Activated T-cell treated with anti-CD3 and anti-CD28 coated beads, Interleukin-2, amount 50 U/mL, for 4 hours (primary cell): ENCODE measurements at places on chromosomes 13 and 19. TPM values are rescaled to one million over a fixed set of nuclear protein-coding genes. Genes with fewer than 3 reads are reported as not detected.

GRCh38 chr19:11414544-11414943 is 4.6 kb downstream of the RGL3 start:
- no peak for DNase-seq

DNA sequence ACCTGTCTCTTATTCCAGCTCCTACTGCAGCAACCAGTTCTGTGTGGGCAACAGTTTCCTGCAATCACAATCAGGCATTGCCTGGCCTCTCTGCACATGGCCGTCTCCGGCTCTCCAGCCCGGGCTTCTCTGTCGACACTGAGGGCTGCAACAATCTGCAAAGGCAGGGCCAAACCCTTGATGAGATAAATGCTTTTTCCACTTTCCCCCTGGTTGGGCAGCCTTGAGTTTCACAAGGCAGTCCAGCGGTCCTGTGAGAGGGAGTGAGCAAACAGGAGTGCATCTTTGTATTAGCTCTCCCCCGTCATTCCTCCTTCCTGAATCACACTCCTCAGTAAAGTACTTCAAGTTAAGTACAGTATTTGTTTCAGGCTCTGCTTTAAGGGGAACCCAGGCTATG is 40.7 kb upstream of the VWA8 start:
- DNase-seq = no peak

DNA sequence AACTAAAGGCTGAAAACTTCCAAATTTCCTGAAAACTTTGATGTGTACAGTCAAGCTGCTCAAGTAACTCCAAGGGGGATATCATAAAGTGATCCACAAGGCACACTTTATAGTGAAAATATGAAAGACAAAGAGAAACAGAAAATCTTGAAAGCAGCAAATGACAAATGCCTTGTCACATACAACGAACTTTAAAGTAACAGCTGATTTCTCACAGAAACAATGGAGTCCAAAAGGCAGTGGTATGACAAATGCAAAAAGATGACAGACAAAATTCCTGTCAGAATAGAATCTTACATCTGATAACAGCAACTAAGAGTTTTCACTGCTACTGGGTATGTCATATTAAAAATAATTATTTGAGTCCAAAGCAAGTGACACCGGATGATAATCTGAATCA is 1602.3 kb upstream of the PRR20A start:
- DNase-seq = no peak

- DNase-seq = no peak
These were observed 4.2 kb upstream of the CDX2 start for GRCh38 chr13:27973291-27973690.

DNA sequence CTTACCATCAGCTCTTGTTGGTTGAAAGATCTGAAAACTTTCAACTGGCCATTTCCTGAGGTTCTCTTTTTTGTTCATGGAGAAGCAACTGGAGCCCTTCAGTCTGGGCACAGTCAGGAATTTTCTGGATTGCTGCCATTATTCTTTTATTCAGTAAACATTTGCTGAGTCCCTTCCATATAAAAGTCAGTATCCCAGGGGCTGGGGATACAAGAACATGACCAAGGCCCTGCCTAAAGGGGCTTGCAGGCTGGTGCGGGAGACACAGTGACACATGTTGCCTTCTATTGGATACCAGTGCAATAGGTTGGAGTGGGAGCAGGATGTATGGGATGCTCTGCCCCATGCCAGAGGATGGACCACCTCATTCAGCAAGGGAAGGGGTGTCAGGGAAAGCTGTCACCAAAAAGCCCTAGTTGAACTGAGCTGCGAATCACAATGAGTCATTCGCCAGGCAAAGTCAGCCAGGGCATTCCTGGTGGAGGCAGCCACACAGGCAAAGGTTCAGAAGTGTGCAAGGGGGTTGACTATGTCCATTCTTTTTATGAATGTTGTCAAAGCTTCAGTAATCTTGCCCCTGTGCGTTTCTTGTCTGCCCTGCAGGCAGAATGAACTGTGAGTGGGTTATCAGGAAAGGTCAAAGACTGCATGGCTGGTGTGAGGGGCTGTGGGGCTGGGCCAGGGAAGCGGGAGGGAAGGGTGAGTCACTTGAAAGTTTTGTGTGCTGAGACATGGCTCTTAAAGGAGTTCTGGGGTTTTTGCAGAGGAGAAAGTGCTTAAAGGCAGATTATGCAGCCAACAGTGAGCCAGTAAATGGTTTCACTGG is 395.9 kb downstream of the KCNRG start:
- no peak for DNase-seq

DNA sequence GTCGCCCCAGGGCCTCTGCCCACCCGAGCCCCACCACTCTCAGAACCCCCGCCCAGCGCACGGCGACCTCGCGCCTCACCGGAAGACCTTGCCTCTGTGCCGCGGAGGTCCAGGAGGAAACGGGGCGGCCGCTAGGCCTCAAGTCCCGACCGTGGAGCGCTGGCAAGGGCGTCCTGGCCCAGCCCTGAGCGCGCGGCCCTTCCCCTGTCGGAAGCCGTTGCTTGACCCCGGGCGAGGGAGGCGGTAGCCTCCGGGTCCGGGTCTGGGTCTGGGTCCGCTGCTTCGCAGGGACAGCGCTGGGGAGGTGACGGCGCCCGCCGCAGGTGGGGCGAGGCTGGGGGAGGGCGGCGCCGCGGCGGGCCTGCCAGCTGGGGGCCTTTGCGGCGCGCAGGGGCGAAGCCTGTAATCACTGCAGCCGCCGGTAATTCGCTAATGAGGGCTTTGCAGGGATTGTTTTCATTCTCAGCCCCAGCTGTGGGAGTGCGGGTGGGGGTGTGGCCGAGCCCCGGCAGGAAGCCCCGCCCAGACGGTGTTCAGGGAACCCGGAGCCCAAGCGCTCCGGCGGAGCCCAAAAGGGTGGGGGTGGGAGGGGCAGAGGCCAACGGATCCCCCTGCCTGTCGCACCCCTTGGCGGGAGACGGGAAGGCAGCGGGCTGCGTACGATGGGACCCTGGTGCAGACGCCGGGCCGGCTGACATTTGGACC is 8.6 kb downstream of the C19orf25 start:
- peak; percentile 70 for DNase-seq

DNA sequence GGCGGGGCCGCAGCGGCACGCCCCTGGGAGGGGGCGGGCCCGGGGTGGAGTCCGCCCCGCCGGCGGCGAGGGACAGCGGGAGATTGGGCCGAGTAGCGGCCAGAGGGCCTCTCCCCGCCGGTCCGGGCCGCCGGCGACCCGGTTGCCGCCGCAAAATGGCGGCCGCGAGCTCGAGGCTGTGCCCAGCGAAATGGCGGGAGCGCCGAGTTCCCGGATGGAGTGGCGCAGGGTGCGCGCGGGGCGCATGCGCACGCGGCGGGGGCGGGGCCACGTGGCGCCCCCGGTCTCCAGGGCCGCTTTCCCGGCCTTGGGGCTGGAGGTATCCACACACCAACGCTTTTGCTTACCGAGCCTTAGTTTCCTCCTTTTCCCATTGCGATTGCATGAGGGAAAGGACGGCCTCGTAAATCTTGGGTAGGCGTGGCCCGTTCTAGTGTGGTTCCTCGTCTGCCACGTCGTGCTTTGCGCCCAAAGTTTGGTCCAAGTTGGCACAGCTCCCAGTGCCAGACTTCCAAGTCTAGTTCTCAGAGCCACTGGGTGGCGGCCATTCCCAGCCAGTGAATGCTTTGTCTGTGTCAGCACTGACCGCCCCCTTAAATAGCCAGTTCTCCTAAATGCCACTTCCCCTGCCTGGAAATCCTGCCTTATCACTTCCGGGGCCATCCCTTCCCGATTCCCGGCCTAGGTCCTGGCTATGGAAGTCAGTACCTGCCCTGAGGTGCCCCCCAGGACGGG is 513 bp downstream of the CIRBP start:
- peak; percentile 84 for DNase-seq

GRCh38 chr19:44722131-44723121 is 23.5 kb downstream of the CEACAM16 start:
- DNase-seq = no peak

GRCh38 chr13:39322836-39323585 is 280.0 kb downstream of the LHFPL6 start:
- DNase-seq = no peak

DNA sequence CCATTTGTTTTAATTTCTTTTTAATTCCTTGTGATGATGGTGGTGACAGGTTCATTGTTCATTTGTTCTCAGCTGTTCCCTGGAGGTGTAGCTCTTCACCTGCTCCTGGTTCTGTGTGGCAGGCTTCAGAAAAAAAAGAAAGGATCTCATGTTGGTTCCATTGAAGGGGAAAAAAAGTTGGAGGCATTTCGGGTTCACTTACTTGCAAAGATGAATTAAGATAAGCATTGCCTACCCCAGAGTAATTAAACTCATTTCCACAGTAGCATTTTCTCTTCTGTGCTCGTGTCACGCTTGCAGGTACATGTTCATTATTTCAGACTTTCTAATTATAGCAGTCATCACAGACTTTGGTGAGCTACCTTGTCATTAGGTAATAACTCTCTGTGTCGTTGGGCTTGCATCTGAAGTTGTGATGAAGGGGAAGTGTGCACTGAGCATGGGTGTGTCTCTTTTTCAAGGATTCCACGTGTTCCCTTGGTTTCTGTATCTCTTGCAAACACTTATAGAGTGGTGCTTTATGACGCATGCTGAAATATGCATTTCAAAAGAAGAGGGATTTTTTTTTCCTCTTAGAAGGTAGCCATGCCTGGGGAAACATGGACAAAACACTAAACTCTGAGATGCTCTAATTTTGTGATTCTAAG is 69.1 kb downstream of the MTUS2 start:
- DNase-seq = no peak

- no peak for DNase-seq
These were observed 235.1 kb upstream of the ATXN8OS start for GRCh38 chr13:69872321-69873047.

DNA sequence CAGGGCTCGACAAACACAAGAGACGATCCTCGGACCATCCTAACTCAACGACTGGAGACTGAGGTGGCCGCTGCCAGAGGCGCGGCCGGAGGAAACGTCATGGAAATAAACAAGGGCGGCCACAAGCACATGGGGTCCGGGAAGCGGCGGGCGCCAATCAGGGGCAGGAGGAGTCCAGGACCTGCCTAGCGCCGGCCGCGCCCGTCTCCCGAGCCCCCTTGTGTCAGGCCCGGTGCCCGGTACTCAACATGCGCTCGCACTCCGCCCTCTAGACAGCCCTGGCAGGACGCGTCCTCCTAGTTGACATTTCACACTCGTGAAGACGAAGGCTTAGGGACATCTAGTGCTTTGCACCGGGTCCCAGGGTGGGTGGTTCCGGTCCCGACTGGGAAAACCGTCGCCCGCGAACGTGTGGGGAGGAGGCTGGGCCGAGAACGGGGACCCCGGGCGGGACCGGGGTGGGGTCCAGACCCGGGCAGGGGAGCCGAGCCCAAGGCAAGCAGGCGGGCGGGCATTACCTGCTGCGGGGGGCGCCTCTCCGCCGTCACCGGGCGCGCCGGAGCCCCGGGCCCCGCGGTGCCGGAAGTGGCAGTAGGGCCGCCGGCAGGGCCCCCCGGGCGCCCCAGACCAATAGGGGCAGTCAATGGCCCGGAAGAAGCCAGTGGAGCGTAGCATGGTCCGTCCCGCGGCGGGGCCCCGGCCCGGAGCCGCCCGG is 442 bp downstream of the REXO1 start:
- no peak for DNase-seq

DNA sequence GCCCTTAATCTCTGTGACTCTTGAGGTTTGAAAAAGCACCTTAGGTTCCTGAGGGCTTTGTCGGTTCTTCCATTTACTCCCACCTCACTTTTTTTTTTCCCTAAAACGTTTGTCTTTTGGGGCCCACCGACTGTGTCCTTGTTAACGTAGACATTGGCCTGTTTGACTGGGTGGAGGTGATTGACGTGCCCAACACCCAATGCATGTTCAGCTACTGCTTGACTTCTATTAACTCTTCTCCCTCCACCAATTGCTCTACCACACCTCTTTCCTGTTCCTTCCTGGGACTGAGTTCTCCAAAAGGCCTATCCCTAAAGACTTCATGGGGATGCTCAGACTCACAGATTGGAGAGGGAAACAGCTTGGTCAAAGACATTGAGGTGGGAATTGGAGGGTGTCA is 17.3 kb downstream of the CKM start:
- DNase-seq = no peak

Gene FSD1
- total RNA-seq = 9.1 TPM

Gene CATSPERD
- not detected for total RNA-seq

Gene ADAT3
- total RNA-seq = 7.8 TPM

Gene SMIM24
- not detected for total RNA-seq

Gene MAST1
- total RNA-seq = 1.0 TPM
